ENCODE measurements at places on chromosomes 6 and 20.

DNA sequence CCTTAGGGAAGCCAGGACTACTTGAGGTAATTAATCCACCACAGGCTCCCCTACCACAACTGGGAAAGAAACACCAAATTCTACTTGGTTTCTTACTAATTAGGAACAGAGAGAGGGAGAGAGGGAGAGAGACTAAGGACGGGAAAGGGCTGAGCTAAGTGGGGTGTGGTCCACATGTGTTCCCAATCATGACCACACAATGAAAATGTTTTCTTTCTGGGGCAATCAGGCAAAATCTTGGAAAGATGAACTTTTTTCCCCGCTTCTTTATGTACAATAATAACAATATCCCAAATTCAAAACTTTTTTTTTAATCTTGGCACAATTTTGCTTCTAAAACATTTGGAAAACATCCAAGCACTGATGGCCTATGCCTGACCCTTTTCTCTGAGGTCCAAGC, 734.4 kb downstream of the MAFB start:
- no peak for DNase-seq

DNA sequence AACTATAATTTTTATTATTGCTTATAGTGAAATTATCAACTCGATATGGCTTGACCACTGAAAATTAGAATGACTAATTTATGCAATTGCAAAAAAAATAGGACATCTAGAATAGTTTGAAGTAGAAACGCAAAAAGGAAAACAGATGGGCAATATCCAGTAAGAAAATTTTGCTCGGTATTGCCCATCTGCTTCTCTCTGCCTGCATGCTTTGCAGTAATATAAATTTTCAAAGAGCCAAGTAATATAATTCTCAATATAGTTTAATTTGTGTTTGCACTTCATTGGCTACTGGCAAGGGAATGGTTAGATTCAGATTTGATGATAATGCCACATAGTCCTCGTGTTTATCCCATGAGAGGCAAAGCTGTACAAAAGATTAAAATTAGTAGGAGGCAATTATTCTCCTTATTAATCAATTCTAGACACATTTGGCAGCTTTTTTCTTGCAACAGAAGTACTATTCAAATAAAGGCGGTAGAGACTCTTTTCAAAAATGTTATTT, 27.3 kb upstream of the LAMA2 start:
- no peak for DNase-seq

DNA sequence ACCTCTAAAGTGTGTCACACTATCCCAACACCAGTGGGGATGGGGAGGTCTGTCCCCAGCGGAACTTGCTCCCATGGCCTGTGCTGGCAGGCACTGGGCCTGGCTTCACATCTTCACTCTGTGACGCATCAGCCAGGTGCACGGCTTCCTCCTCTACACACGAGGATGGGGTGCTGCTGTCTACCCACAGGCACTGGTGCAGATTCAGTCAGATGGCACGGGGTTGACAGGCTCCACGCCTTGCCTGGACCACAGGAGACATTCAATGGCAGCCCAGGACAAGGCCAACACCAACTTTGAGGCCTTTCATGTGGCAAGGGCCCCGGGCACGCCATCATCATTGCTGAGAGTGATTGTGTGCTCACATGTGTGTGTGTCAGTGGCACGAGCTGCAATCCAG, 92.4 kb downstream of the TMEM242 start:
- no peak for DNase-seq

DNA sequence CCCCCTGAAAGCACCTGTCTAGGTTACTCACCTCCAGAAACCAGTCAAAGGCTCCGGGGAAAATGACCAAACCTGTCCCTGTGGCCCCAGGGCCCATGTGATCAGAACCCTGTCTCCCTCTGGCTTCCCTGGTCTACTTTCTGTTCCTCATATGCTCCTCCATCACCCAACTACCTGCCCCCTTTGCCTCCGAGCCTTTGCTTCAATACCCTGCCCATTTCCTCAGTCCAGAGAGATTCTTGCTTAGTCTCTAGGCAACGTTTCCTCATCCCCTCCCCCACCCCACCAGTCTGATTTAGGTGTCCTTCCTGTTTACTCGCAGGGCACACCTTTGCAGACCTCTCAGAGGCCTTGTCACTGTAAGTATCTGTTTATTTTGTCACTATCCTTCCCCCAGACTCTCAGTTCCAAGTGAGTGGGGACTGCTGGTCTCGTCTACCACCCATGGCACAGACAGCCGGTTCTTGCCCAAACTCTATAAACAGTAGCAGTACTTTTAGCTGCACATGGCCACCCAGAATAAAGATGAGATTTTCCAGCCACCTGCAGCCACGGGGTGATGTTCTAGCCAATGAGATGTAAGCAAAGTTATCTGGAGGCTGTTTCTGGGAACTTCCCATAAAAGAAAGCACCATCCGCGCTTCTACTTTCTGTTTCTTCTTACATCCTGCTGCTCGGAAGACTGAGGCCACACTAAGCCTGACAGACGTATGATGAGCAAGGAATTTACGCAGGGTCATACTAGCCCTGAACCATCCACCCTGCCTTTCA, 13.3 kb downstream of the ELOVL5 start:
- no peak for DNase-seq

GRCh38 chr6:90860822-90861601, 274.1 kb upstream of the MAP3K7 start:
- DNase-seq = no peak

- DNase-seq = no peak
These were observed 36.6 kb upstream of the SSTR4 start for GRCh38 chr20:22998476-22998875.

DNA sequence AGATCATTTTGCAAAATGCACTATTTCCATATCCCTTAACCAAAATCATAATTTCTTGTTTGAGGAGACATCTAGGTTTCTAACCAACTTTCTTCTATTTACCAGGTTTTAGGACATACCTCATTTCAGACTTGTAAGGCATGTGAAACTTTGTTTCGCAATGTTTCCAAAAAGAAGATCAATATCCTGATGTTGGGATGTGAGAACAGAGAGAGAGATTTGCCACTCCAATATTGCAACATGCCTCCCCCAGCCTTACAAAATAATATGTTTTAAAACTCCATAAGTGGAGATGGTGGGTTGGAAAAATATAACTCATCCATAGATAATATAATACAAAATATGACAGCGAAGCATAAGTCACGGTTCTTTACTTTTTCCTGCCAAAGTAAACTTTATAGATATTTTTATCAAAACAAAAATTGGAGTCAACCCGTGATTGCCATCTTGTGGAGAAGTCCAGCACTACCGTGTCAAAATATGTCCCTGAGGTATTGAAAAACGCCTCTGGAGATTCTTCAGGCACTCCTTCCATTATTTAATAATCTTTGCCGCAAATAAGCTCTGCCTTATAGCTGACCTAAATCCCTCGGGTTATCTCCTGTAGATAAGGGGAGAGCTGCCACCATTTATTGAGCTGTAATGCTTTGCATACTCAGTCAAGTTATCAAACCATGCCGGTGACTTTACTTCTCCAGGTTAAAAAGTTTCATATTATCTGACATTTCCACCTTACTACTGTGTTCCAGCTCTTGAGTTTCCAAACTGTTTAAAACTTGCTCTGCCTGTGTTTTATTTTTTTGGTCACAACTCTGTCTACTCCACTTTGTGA, 534.2 kb downstream of the HACE1 start:
- DNase-seq = peak; percentile 5
